ENCODE measurements at places on chromosomes 2 and 18.

DNA sequence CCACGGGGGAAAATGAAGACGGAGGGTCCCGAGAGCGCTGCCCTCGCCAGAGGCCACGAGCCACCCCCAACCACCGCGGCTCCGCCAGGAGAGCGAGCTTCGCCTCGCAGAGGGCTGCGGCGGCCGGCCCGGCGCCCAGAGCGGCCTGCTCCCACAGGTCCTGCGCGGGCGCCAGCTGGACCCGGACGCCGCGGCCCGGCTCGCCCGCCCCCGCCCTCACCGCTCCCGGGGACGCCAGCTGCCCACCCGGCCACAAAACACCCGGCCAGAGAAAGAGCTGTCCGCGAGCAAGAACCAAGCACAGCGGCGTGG is 709 bp downstream of the PTPN2 start:
- DNase-seq: no peak

GRCh38 chr2:115529627-115530026 is 1087.2 kb downstream of the DPP10 start:
- DNase-seq: no peak

GRCh38 chr18:75727456-75727855 is 300.0 kb upstream of the SMIM21 start:
- no peak for DNase-seq

GRCh38 chr2:16870491-16871076 is 204.9 kb upstream of the CYRIA start:
- DNase-seq: no peak

GRCh38 chr2:86283411-86284030 is 53.9 kb downstream of the REEP1 start:
- no peak for DNase-seq

- DNase-seq: no peak
Observed at GRCh38 chr2:53865264-53865663, 5.5 kb upstream of the GPR75 start.

- DNase-seq: no peak
Observed at GRCh38 chr2:119914266-119914665, 98.6 kb upstream of the EPB41L5 start.

DNA sequence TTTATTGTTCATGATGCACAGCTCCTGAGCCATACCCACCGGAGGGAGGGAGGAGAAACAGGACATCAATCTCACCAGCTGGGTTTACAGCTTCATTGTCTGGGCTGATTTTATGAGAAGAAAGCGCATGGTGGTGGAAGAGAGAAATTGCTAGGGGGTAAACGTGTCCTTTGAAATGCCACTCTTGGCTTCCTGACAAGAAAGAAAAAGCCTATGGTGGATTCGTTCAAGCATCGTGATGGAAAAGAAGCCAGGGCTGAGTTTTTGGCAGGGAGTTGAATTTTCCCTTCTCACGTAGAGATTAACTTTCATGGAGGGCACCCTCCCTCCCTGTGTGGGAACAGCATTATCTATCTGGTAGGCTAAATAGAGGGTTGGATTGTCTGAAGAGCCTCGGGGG is 502.0 kb downstream of the SLC4A3 start:
- no peak for DNase-seq

GRCh38 chr18:35553300-35553699 is 28.2 kb upstream of the GALNT1 start:
- DNase-seq: no peak

DNA sequence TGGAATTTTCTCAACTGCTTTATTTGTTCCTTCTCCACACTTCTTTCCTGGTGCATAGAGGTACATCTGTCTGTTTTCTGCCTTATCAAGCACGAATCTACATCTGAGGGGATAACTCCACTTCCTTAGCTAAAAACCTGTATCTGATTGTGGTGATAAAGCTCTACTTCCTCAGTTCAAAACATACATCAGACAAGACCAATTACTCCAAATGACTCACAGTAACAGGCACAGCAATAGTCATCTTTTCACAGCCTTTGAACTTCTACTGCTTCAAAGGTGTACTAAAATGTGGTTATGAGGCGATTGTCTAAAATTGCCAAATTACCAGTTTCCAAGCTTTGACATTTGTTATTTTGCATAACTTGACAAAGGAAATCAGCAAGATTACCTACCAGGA is 803.6 kb upstream of the ZEB2 start:
- no peak for DNase-seq

- DNase-seq: no peak
Observed at GRCh38 chr2:17915099-17915498, 36.6 kb downstream of the KCNS3 start.

DNA sequence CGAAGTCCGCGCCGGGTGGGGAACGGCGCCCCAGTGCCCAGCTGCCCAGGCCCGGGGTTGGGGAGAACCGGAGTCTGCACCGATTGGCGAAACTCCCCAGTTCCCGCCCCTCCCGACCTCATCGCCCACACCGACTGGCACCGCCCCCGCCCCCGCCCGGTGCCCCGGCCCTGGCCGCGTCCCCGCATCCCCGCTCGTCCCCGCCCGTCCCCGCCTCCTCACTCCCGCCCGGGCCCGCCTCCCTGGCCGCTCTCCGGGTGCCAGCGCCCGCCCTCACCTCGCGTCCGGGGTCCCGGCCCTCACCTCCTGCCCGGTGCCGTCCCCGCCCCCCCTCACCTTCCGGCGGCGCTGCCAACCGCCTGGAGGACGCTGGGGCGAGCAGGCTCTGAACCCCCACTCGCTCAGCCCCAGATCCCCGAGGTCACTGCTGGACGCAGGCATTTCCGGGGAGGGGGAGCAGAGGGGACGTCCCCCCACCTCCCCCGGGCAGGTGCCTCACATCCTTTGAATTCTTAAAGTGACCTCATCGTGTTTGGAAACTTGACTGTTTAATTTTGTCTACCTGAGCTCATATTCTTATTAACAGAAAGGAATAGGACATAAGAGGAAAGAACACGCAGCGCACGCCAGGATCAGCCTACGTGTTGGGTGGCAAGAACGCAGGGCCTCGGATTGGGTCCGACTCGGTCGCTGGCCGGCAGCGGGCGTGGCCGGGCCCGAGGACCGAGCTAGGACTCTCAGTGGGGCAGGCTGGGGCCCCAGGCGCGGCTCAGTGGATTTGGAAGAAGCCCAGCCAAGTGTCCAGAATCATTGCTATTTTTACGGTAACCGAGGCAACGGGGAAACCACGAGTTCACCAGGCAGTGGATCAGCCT is at the start of gene FAM110C:
TSS of gene FAM110C (minus strand) at position 35 of the 875 bp plus-strand sequence. CDS start 120 bp downstream, outside the sequence.
- DNase-seq: no peak

GRCh38 chr2:34570266-34570872 is 971.3 kb upstream of the FAM98A start:
- DNase-seq: no peak

DNA sequence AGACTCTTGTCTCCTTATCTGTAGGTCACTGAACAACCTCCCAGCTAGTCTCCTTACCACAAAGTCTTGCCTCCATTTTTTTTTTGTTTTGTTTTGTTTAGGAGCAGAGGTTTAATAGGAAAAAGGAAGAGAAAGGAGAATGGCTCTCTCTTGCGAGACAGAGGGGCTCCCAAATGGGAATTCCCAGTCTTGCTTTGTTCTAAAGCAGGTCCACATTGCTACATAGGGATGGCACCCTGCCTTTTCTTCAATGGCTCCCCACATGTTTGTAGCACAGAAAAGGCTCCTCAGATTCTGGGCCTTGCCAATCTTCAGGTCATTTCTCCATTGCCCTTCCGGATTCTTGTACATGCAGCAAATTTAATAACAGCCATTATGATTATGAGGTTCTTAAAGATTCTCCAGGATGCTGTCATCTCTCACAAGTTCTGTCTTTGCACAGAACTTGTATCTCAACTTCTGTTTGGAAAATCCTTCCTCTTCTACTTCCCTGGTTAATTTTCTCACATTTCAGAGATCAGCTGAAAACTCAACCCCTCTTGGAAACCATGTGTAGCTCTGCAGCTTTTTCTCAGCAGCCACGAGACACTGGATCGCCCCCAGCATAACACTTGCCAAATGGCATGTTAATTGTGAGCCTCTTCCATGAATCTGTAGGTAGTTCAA is 23.6 kb downstream of the IL1F10 start:
- no peak for DNase-seq

DNA sequence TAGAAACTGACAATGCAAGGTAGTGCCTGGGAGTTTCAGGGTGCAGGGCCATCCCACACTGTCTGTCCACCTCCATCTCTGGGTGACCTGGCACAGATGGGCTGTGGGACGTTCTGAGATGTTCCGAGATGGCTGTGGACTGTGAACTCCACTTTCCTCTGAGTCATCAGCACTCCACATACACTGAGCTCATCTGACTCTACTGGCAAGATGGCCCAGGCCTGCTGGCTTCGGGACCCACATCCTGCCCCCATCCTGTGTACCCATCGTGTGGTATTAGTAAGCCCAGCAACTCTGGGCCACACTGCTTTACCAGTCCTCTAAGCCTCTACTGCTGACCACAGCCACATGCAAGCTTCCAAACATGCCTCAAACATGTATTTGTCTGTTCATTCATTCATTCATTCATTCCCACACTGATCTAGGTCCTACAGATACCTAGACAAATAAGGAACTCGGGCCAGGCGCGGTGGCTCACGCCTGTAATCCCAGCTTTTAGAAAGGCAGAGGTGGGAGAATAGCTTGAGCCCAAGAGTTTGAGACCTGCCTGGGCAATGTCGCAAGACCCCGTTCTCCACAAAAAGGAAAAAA is 124.8 kb upstream of the CXCR4 start:
- DNase-seq: peak; percentile 29

DNA sequence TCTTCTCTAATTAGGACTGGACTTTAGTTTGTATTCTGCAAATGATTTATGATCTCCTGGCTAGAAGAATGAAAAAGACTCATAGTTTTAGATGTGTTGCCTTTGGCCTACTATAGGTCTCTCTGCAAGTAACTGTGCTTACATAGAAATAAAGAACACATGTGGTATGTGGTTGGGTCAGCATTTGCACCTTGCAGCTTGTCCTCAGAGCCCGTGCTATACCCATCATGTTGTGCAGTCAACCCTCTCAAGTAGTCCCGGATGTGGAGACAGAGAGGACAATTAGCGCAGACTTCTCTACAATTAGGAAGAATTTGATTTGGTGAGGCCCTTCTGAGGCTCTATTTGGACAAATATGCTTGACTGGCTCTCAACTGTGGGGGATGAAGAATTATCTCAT is 203.7 kb upstream of the ITGA4 start:
- no peak for DNase-seq

DNA sequence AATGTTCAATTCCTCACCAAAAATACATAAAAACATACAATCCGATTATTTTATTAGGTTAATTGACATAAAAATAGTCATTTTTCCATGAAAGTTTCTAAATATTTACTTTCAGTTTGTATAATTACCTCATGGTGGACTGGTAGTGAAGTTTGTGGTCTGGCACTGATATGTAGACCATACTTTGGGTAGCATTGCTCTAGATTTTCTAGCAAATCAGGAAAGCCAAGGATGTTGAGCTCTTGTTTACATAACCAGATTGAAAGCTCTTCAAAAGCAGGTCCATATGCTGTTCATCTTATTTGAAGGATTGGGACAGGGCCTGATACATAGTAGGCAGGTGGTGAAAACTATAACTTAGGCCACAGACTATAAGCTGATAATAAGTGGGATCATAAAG is 61.8 kb downstream of the COMMD1 start:
- no peak for DNase-seq

GRCh38 chr2:105784589-105784988 is 39.9 kb downstream of the NCK2 start:
- no peak for DNase-seq

- no peak for DNase-seq
Observed at GRCh38 chr2:199572571-199572970, 114.8 kb upstream of the SATB2 start.

DNA sequence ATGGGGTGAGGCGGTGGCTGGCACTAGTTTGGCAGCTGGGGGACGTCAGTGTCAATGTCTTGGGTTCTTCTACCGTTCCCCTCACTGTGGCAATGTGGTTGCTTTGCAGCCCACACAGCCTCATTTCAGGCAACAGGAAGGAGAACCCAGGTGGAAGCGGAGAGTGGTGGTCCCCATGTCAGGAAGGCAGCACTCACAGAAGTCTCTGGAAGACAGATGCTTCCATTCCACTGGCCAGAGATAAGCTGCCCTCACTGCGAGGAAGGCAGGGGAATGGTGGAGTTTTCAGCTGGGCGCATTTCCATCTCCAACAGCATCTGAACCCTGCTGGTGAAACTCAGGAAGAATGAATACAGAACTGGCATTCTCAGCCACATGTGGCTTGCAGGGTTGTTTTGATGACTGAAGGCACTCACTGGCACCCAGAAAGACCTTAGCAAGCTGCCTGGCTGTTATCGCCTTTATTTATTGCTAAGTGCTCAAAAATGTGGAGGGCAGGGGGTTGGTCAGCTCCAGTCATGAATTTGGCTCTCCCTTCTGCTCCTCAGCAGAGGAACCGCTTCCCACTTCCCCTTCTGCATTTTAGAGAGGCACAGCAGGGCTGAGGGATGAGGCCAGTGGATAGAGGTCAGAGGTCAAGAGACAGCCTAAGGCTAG is 19.4 kb downstream of the KCNIP3 start:
- no peak for DNase-seq

- no peak for DNase-seq
Observed at GRCh38 chr2:202405798-202406197, 29.7 kb downstream of the BMPR2 start.

- DNase-seq: no peak
Observed at GRCh38 chr2:212906620-212907019, 244.8 kb downstream of the IKZF2 start.

DNA sequence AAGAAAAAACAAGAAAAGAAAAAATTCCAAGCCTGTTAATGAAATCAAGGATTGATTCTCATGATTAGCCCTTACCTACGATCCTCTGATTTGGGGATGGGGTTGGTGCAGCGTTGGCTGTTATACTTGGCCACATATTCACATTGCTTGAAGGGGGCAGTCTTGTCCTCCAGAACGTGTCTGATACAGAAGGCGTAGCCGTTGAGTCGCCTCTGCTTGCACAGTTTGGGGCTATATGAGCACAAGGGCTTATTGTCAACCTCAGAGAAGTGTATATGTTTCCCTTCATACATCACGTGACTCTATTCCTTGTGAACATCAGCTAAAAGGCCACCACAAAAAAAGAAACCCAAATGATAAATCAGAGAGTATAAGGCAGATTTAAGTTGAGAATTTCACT is 23.2 kb downstream of the INO80D start:
- no peak for DNase-seq

GRCh38 chr18:38635709-38636430 is 1070.3 kb upstream of the CELF4 start:
- no peak for DNase-seq

GRCh38 chr18:5137261-5137660 is 59.8 kb downstream of the AKAIN1 start:
- DNase-seq: no peak

GRCh38 chr2:1826226-1826905 is 82.1 kb upstream of the PXDN start:
- DNase-seq: no peak

- peak; percentile 75 for DNase-seq
Observed at GRCh38 chr18:9913526-9914333, at the start of gene VAPA. VAPA (plus strand) TSS chr18:9914016; CDS start chr18:9914257, 241 bp downstream.
